ENCODE measurements at places on chromosomes 11 and 22. TPM values are rescaled to one million over a fixed set of nuclear protein-coding genes. Genes with fewer than 3 reads are reported as not detected.

DNA sequence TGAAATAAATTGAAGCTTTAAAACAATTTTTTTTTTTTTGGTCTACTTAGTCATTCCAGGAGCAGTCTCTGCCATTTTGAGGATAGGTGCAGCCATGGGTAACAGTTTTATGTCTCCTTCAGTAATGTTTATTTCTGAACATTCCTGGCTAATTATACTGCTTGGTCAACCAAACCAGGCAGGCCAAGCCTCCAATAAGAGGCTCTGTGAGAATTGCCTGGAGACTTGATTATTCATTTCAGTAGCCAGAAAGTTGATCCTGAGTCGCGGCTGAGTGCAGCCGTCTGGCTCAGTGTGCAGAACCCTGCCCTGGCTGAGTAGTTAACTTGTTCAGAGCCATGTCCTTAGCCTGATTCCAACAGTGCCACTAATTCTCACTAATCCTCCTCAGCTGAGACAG is 364.0 kb upstream of the FAT3 start:
- no peaks in the 10 kb centered on the region for H3K27me3 ChIP-seq
- DNase-seq: no peak
- peaks cover 16% of the 10 kb centered on the region for H3K4me1 ChIP-seq
- no peak overlapping the region for H3K4me3 ChIP-seq

DNA sequence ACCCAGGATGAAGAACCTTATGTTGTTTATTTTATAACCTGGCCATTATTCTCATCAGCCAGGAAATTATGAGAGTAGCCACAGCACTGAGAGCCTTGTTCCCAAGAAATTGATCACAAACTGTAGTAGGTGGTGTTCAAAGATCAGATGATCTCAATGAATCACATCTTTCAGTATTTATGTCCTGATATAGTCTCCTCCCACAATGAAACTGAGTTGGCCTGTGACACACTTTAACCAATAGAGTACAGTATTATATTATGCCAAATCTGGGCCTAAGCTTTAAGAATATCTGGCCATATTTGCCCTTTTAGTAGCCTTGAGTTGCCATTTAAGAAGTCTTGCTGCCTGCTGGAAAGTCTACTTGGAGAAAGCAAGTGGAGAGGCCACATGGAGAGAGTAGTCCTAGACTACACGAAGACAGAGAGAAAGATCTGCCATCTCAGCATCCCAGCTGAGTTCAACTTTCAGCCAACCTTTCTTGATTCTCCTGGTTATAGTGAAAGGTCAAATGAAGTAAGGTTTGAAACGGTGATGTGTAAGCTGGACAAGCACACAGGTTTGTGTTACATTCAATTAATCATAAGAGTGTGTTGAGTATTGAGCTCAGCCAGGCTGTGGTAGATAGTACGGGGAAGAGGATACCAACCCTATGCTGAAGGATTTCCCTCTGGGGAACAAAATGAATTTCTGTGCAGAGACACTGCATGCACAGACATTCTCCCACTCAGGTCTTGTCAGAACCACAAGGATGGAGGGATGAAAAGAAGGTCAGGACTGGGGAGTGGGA is 561.8 kb downstream of the SOX6 start:
- no peaks in the 10 kb centered on the region for H3K4me1 ChIP-seq
- no peaks in the 10 kb centered on the region for H3K36me3 ChIP-seq
- no peak overlapping the region for H3K27ac ChIP-seq
- no peak for DNase-seq

DNA sequence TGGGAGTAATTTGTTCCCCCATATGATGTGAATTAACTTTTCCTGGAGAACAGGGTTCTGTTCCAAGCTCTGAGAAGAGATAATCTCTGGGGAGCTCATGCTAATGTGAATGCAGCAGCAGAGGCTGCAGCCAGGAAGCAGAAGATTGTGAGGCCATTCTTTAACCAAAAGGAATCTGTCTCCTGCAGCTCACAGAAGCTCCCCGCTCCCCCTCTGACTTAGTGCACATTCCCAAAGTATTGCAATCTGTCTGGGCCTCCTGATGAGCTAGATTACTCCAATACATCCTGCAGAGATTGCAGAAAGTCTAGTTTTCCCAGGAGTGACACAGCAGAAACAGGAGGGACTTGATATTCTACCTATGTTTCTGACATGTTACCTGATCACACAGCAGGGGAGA is 420.6 kb upstream of the FAT3 start:
- no peaks in the 10 kb centered on the region for H3K27me3 ChIP-seq
- no peak for DNase-seq
- H3K36me3 ChIP-seq: no peaks in the 10 kb centered on the region
- H3K4me3 ChIP-seq: no peak overlapping the region
- H3K4me1 ChIP-seq: no peaks in the 10 kb centered on the region

The GRAMD4 gene
- total RNA-seq: 28.7 TPM

The MAP6 gene
- 6.9 TPM for total RNA-seq

Data from vagina (tissue), 2 donors.